ENCODE measurements at places on chromosomes 16 and 17. TPM values are rescaled to one million over a fixed set of nuclear protein-coding genes. Genes with fewer than 3 reads are reported as not detected.

- no peak for DNase-seq
These were observed 12.1 kb upstream of the NLK start for GRCh38 chr17:28030386-28030785.

Gene SULT1A2
- 0.30 TPM for total RNA-seq

Gene KRT25
- total RNA-seq = not detected

Gene TMEM100
- not detected for total RNA-seq

- DNase-seq = no peak
These were observed 207.7 kb upstream of the SDK2 start for GRCh38 chr17:73851921-73852320.

Gene CCL11
- not detected for total RNA-seq

Gene NAGS
- 1.3 TPM for total RNA-seq

Gene USP36
- total RNA-seq = 92.5 TPM

DNA sequence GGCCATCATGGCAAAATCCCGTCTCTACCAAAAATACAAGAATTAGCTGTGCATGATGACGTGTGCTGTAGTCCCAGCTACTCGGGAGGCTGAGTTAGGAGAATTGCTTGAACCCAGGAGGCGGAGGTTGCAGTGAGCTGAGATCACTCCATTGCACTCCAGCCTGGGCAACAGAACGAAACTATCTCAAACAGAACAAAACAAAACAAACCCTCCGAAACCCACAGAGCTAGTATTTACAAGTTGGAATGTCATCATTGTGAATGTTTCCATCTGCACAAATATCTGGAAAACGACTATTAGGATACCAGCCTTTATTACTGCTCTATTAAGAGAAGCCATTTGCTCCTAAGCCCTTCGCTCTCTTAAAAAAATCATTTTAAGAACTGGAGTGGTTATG lies 26.0 kb downstream of the SMARCE1 start:
- DNase-seq = no peak

DNA sequence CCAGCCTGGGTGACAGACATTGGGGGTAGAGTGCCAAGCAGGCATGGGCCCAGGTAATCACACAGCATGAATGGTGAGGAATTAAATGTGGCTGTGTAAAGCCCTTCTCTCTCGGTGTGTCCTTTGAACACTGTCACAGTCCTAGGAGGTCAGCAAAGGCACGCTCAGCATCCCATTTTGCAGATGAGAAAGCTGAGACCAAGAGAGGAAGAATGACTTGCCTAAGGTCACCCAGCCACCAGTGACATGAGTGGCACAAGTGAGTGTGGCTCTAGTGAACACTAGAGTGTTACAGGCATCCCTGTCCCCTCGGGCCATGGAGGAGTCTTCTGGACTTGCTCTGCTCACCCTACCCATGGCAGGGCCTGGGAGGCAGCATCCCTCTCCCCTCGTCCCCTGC lies 10.7 kb downstream of the CTF1 start:
- DNase-seq = no peak

Gene RAB26
- not detected for total RNA-seq

Gene BRICD5
- total RNA-seq = 8.0 TPM

GRCh38 chr17:43701318-43701743 lies 39.6 kb upstream of the MEOX1 start:
- DNase-seq = peak; percentile 77

DNA sequence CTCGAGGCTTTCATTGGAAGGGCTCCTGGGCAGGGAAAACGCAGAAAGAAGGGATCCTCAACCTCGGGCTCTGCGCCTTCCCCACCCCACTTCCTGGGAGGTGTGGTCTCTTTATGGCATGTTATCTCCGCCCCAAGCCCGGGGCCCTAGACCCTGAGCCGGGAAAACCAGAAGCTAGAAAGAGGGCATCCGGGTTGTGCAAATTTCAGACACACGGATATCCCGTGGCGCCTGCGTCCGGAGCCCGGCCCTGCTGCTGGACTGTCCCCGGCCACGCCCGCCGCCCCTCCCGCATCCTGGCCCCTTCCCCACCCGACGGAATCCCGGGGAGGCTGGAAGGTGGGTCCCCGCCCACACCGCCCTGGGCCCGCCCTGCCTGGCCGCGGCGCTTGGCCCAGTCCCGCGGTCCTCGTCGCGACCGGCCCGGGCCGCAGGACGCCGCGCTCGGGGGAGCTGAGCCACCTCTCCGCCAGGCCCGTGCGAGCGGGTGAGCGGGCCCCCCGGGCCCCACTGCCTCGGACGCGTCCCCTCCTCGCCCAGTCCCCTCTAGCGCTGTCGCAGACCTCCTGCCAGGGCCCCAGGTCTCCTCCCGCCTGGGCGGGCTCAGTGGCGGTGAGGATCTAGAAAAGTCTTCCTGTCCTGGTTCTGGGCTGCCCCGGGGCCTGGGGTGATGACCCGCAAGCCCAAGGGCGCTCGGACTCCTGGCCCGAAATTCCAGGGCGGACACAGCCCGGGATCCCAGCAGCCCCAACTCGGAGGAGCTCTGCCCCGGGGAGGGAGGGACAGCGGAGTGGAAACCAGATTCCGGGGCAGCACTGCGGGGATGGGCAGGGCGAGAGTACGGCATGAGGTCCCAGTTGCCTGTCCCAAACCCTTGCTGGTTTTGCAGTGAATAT lies at the start of gene SLC16A5:
Gene SLC16A5, plus strand, starts transcription at position 397 of the 896 bp plus-strand sequence. CDS start 5,683 bp downstream, outside the sequence.
- DNase-seq = peak; percentile 57

Gene SLC26A11
- total RNA-seq = 4.9 TPM

DNA sequence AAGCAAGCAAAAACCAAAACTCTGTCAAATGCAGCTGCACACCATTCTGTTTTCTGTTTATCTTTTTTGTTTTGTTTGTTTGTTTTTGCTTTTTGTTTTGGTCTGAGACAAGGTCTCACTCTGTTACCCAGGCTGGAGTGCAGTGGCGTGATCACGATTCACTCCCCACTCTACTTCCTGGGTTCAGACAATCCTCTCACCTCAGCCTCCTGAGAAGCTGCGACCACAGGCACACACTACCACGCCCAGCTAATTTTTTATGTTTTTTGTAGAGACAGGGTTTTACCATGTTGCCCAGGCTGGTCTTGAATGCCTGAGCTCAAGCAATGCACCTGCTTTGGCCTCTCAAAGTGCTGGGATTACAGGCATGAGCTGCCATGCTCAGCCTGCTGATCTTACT lies 19.3 kb upstream of the SLFN13 start:
- no peak for DNase-seq

DNA sequence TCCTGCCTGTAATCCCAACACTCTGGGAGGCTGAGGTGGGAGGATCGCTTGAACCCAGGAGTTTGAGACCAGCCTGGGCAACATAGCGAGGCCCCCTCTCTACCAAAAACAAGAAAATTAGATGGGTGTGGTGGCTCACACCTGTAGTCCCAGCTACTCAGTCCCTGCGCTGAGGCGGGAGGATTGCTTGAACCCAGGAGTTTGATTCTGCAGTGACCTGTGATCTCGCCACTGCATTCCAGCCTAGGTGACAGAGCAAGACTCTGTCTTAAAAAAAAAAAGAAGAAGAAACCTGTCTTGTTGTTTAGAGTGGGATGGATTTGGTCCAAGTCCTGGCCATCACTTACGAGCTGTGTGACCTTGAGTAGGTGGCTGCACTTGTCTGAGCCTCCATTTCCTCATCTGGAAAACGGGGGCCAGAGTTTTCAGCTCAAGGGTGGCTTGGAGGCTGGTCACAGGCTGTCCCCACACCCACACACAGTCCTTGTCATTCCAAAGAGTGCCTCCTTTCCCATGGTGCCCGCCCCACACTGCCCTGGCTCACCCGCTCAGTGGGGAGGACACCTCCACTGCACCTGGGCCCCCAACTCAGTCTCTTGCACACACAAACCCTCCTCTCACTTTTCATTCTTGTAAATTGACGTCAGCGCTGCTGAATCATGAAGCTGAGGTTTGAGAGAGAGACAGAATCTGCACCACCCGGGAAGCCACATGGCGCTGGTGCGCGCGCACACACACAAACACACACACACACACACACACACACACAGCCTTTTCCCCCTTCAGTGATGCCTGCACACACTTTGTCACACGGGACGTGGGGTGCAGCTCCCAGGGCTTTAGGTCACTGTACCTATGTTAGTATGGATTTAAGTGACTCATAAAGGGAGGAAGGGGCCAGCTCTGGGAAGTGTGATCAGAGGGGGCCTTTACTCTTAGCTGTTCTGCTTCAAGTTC lies 4.2 kb downstream of the SOCS1 start:
- peak; percentile 92 for DNase-seq

Gene KLHL36
- 43.2 TPM for total RNA-seq

Gene AXIN2
- 3.0 TPM for total RNA-seq

- peak; percentile 67 for DNase-seq
These were observed 2.1 kb upstream of the C1QL1 start for GRCh38 chr17:44970136-44970741.
